ENCODE measurements at places on chromosomes 7 and 10. TPM values are rescaled to one million over a fixed set of nuclear protein-coding genes. Genes with fewer than 3 reads are reported as not detected.

The CHCHD3 gene
- polyA plus RNA-seq: 65.8 TPM

The SPDYE11 gene
- 0.65 TPM for polyA plus RNA-seq

The RARRES2 gene
- not detected for polyA plus RNA-seq

The MEST gene
- 9.1 TPM for polyA plus RNA-seq

The MIOS gene
- polyA plus RNA-seq: 12.4 TPM

The ZNF487 gene
- 5.3 TPM for polyA plus RNA-seq

The GIMAP8 gene
- polyA plus RNA-seq: not detected

The AKR1C1 gene
- polyA plus RNA-seq: 44.5 TPM

The BCAP29 gene
- polyA plus RNA-seq: 115 TPM

The UCMA gene
- polyA plus RNA-seq: not detected

The ELN gene
- polyA plus RNA-seq: 568 TPM

The MMRN2 gene
- polyA plus RNA-seq: 1.2 TPM

The ARHGAP22 gene
- 42.4 TPM for polyA plus RNA-seq

The HOGA1 gene
- polyA plus RNA-seq: 0.28 TPM

The DCLRE1C gene
- 11.3 TPM for polyA plus RNA-seq

The FBXO24 gene
- polyA plus RNA-seq: 0.38 TPM

The CCDC3 gene
- not detected for polyA plus RNA-seq

The SFTPA2 gene
- polyA plus RNA-seq: not detected

The GSDME gene
- 51.1 TPM for polyA plus RNA-seq

The NXPH1 gene
- not detected for polyA plus RNA-seq

The FKBP6 gene
- not detected for polyA plus RNA-seq

The RET gene
- not detected for polyA plus RNA-seq

The SNX10 gene
- 0.60 TPM for polyA plus RNA-seq

The PPP1R3C gene
- polyA plus RNA-seq: 99.9 TPM

The FGF8 gene
- polyA plus RNA-seq: not detected

The CHST12 gene
- polyA plus RNA-seq: 33.7 TPM

The CRYGN gene
- not detected for polyA plus RNA-seq

The PRKAR2B gene
- polyA plus RNA-seq: 0.89 TPM

The IL6 gene
- 30.6 TPM for polyA plus RNA-seq

The KAZALD1 gene
- 34.4 TPM for polyA plus RNA-seq

The ANKRD30A gene
- not detected for polyA plus RNA-seq

The PKD2L1 gene
- not detected for polyA plus RNA-seq

The SEMA4G gene
- 0.44 TPM for polyA plus RNA-seq

The OAT gene
- polyA plus RNA-seq: 263 TPM

The TBC1D12 gene
- 3.8 TPM for polyA plus RNA-seq
